Activated CD4-positive, CD25-positive, alpha-beta regulatory T cell treated with anti-CD3 and anti-CD28 coated beads, Interleukin-2, amount 50 U/mL, for 72 hours (primary cell): ENCODE measurements at places on chromosomes 12 and 14.

DNA sequence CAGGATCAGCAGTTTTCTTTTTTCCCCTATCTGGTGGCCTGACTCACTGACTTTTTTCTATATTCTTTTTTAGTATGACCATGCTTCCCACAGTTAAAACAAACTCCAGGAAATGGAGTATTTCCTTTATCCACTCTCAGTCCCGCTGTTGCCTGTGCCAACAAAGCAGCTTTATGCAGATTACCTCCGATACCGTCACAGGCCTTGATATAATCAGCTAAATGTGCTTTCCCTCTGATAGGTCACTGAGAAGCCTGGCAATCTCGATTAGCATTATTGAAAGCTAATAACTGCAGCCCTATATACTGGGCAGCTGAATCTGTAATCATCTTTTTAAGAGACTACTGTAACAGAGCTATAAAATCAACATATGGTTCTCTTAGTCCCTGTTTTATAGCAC lies 243.6 kb downstream of the KIF21A start:
- DNase-seq = no peak

- no peak for DNase-seq
Measured at GRCh38 chr14:57464008-57464730, 29.5 kb downstream of the CCDC198 start.

GRCh38 chr12:26027401-26027800 lies 68.9 kb downstream of the RASSF8 start:
- no peak for DNase-seq

- peak; percentile 65 for DNase-seq
Measured at GRCh38 chr14:89720741-89721729, 233.5 kb downstream of the EFCAB11 start.

GRCh38 chr14:45491914-45492313 lies 238.9 kb upstream of the MIS18BP1 start:
- no peak for DNase-seq

- no peak for DNase-seq
Measured at GRCh38 chr12:121949648-121950397, 31.4 kb downstream of the CFAP251 start.

GRCh38 chr12:50647479-50647878 lies 116.4 kb upstream of the ATF1 start:
- no peak for DNase-seq

GRCh38 chr12:92400006-92400405 lies 254.4 kb upstream of the BTG1 start:
- no peak for DNase-seq

GRCh38 chr12:90393089-90393488 lies 561.9 kb downstream of the CCER1 start:
- no peak for DNase-seq
